ENCODE measurements at places on chromosomes 5 and 9. TPM values are rescaled to one million over a fixed set of nuclear protein-coding genes. Genes with fewer than 3 reads are reported as not detected.

Gene CENPH
- total RNA-seq, result 40.7 TPM

GRCh38 chr5:180283026-180283615, 8.8 kb downstream of the MAPK9 start:
- DNase-seq, result no peak

- no peak for DNase-seq
These were observed 5.1 kb upstream of the HEXB start for GRCh38 chr5:74679966-74680365.

DNA sequence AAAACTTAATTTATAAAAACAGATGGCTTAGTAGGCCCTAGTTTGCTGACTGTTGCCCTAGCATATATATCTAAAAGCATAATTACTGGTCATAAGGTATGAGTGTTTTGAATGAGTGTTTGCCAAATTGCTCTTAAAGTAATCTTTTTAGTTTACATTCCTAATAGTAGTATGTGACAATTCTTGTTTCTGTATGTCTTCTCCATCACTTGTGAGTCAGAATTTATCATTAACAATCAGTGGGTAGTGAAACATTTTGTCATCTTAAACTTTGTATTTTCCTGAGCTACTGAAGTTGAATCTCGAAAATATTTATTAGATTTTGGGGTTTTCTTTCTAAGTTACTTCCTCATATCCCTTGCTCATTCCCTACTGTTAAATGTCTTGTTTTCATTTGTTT, 49.6 kb downstream of the APC start:
- no peak for DNase-seq

DNA sequence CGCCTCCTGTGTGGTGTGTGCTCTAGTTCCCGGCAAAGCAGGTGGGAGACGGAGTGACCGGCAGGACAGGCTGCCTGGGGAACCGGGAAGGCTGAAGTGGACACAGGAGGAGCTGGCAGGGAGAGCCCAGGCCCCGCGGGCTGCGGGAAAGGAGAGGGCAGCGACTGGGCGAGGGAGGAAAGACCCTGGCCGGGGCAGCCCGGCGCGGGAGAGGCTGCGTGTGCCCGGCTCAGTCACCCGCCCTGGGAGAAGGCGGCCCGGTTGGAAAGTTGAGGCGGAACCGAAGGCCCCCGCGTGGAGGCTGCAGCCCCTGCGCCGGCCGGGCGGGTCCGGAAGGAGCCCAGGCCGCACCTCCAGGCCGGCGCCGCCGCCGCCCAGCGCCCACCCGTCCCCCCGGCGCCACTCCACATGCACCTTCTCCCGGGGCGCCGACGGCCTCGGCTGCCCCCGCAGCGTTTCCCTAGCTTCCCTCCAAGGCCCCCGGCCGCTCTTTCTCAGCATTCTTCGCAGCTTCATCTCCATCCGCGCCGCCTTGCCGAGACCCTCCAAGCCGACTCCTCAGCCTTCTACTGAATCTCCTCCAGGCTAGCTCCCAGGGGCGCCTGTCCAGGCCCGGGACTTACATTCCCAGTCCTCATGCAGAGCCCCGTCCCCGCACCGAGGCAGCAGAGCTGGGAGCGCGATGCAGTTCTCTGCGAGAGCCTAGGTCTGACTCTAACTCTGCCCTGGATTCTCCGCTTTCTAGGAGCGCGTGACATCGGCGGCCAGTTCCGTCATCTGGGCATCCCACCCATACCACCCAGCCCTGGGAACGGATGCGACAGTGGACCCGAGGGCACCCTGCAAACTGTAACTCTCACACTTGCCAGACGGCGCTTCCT, 152.0 kb downstream of the ERCC6L2 start:
- no peak for DNase-seq
